ENCODE measurements at places on chromosomes 11 and 22.
A peak's percentile ranks its signal among the peaks of the same experiment; 100 is the strongest.

- DNase-seq: no peak
Observed at GRCh38 chr11:66366844-66367477, 4.6 kb downstream of the SLC29A2 start.

DNA sequence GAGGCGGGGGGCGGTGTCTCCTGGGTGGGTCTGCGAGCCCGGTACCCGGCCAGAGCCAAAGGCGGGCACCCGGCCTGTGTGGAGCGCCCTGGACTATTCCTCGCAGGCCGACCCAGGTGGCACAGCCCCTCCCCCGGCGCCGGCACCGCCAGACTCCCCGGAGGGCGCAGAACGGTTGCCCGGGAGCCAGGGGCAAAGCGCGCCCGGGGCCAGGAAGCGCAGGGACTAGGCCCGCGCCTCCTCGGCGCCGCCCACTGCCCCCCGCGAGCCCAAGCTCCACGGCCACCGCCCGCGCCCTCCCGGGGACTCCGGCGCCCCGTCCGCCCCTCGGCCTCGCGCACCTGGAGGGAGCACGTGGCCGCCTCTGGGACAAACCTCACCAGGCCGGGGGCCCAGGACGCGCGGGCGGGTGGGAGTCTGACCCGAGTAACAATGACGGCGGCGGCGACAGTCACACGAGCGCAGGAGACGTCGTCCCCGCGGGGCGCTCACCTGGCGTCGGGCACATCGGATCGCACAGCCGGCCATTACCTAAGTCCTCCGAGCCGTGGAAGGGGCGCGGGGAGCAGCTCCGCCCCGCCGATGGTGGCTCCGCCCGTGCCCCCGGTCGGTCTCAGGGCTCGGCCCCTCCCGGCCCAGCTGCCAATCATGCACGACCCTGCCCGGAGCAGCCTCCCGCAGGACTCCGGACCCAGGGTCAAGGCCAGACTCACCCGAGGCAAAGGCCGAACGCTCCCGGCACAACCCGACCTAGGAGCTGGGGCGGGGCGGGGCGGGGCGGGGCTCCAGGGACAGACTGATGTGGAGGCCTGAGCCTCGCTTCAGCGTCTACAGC lies 7.4 kb downstream of the PLXNB2 start:
- no peak for DNase-seq

DNA sequence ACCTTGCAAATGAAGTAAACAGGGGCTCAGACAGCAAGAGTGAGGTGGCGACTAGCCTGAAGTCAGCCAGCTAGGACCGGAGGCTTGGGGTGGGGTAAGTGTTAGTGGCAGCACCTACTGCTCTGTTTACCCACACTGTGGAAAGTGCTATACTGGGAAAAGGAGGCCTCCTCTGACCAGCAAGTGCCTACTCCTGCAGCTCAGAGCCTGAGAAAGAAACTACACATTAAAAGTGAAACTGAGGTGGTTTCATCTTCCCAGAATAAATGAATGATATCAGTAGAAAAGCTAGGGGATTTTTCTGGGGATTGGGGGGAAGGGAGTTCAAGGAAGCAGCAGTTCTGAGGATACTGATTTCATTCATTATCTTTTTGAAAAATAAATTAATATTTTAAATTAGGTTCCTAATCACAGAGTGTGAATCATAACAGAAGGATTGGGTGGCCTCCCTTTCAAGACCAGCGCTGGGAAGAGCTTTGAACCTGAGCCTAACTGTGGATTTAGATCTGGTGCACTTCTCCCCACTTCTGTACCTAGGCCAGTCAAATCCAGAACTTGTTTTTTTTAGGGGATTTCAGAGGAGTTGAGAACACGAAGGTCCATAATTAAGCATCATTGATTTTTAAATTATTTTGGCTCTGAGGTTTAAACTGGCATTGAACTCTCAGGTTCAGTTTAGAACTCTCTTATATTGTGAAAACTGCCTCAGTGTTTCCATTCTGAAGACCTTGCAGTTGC lies 48.1 kb upstream of the GRAMD1B start:
- no peak for DNase-seq

- DNase-seq: no peak
Observed at GRCh38 chr11:8034106-8034585, 46.9 kb upstream of the TUB start.

GRCh38 chr11:65485920-65486219 lies 13.0 kb upstream of the MALAT1 start:
- DNase-seq: no peak

DNA sequence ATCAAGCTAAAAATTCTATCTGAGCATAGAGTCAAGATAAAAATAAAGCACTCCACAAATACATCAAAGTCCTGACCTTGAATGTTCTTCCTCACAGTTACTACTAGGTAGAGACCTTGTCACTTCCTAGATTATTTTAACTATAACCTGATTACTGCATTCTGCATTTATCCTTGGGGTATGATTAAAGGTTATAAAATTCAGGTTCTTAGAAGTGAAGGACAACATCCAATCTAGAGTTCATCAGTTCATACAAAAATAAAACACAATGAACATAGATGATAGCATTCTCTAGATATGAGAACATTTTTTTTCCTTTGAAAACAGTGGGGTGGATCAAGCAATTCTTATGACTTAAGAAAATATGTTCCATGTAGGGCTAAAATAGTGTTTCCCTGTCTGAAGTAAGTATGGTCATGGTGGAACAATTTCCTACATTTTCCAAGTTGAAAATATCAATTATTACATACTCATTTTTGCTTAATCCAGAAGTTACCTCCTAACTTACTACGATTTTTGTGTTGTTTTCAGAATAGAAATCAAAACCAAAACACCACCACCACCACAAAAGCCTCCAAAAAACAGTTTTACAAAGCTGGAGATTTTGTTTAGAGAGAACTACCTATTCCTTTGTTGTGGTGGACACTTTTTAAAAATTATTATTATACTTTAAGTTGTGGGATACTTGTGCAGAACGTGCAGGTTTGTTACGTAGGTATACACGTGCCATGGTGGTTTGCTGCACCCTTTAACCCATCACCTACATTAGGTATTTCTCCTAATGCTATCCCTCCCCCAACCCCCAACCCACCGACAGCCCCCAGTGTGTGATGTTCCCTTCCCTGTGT lies 112.0 kb upstream of the DDI1 start:
- no peak for DNase-seq

GRCh38 chr11:10639350-10639749 lies 54.2 kb downstream of the IRAG1 start:
- DNase-seq: no peak

- DNase-seq: no peak
Observed at GRCh38 chr11:78054971-78055370, 8.7 kb upstream of the THRSP start.

DNA sequence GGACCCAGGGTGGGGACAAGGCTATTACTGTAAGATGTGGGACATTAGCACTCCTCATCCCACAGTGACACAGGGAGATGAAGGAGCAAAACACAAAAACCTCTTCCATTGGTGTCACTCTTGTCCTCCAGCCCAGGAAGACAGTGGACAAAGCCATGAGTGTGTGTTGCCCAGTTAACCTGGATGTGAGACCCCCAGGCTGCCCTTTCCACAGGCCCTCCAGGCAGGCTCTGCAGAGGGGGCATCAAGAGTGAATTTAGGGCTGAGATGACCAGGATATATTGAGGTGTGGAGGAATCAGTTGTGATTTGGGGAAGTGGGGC lies 111.3 kb downstream of the GGTLC2 start:
- no peak for DNase-seq

- DNase-seq: no peak
Observed at GRCh38 chr11:115247953-115248352, 256.3 kb downstream of the CADM1 start.

GRCh38 chr11:48669146-48669545 lies 180.6 kb downstream of the OR4A47 start:
- DNase-seq: no peak

- no peak for DNase-seq
Observed at GRCh38 chr22:19518635-19519034, 5.6 kb downstream of the CLDN5 start.

DNA sequence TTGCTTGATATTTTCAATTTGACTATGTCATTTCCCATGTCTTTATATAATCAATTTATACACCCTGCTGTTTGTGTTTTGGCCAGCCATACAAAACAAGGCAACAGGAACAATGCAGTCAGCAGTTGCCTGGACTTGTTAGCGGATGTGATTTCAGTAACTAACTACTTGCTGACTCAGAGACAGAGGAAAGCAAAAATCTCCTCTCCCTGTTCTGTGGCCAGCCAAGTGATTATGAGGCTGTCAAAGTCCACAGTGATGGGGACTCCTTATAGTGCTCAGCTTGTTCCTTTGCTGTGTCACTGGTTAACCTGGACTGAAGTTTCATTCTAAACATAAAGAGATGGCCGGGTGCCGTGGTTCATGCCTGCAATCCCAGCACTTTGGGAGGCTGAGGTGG lies 32.6 kb upstream of the APLP2 start:
- DNase-seq: no peak

GRCh38 chr11:112965656-112966055 lies 4.4 kb downstream of the NCAM1 start:
- DNase-seq: no peak

DNA sequence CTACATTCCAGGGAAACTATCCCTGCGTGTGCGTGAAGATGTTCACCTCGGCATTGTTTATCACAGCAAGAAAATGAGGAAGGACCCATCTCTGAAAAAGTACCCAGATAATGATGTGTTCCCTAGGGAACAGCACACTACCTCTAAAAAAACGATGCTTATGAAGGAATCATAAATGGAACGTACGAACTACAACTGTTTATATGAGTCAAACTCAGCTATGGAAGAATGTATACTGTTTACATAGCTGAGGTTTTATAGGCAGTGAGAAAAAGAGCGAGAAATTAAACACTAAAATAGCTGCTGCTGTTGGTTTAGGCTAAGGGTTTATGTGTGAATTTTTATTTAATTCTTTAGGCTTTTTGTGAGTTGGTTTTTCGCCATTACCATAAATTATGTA lies 48.9 kb downstream of the APOL1 start:
- no peak for DNase-seq

GRCh38 chr11:592501-592900 lies 16.2 kb downstream of the PHRF1 start:
- DNase-seq: no peak

DNA sequence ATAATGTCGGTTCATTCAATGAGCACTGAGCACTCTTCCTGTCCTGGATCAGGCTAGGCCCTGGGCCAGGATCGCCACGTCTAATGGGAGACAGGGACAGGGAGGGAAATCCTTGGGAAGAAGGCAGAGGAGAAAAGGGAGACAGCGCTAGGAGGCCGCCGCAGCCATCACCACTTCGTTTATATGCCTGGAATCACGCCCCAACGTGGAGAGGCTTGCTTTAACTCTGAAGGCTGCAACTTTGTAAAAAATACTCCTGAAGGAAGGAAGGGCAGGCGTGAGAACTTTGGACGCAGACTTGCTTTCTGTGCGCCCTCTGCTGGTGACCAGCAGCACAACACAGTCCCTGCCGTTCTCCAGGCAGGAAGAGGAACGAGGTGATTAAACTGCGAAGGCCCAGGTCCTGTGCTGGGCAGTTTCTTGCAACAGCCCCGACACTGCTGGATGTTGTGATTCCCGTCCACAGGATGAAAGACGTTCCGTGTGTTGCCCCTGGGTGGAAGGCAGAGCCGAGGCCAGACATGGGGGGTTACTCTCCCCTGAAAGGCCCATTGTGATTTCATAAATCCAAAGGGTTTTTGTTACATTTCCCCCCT lies 22.1 kb downstream of the RIBC2 start:
- peak; percentile 69 for DNase-seq

DNA sequence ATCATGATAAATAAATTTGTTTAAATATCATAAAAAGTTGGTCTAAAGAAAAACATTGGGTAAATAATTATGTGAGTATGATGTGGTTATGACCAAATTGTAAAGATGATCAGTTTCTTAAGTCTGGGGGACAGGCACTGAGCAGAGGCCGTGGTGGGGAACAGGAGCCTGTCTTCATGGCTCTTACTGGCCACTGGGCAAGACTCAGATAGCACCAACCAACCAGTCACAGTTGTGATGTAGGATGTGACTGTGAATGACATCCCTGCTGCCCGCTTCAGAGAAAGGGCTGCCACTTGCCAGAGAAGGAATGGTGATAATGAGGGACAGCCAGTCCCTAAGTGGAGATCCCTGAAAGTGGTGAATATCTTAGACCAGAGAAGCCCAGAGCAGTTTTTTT lies 7.0 kb downstream of the PTPRJ start:
- no peak for DNase-seq

- no peak for DNase-seq
Observed at GRCh38 chr11:12359761-12360160, 17.6 kb upstream of the PARVA start.

- DNase-seq: no peak
Observed at GRCh38 chr11:126547691-126548090, 192.2 kb downstream of the ST3GAL4 start.

- DNase-seq: no peak
Observed at GRCh38 chr11:128766591-128767081, 72.8 kb downstream of the FLI1 start.

DNA sequence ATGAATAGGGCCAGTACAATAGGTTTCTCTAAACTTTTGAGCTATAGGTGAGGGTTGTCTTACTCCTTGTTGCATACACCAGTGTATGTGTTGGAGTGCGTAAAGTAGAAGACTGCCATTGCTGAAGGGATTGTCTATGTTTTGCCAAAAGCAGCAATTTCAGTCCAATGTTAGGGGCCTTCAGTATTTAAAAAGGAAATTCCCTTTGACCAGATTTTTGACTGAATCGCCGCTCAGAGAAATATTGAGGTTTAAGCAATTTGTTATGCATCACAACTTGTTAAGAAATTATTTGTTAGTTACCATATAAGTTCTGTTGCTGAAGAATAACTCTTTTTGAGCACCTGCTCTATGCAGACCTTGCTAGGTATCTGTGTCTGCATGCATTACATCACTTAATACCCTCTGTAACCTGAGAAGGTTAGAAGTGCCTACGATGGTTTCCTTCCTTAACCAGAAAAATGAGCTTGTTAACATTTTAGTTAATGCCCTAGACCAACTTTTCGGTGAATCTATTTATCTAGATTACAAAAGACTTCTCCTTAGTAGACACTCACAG lies 33.9 kb downstream of the MMP20 start:
- no peak for DNase-seq

GRCh38 chr11:129592191-129592590 lies 216.5 kb downstream of the BARX2 start:
- DNase-seq: no peak

DNA sequence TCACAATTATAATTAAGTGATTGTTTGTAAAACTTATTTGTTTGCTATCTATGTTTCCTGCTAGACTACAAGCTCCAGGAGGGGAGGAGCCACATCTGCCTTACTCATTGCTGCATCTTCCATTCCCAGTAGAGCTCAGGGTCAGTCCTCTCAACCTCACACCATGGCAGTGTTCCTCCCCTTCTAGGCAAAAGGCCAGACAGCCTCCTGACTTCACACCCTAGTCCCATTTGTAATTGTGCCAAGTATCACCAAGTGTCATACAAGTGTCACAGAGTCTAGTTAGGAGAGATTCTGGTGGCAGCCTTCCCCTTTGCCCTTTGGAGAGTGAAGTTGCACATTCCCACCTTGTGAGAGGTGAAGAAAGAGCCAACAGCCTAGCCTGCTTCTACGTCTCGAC lies 490.4 kb downstream of the INSC start:
- DNase-seq: no peak

DNA sequence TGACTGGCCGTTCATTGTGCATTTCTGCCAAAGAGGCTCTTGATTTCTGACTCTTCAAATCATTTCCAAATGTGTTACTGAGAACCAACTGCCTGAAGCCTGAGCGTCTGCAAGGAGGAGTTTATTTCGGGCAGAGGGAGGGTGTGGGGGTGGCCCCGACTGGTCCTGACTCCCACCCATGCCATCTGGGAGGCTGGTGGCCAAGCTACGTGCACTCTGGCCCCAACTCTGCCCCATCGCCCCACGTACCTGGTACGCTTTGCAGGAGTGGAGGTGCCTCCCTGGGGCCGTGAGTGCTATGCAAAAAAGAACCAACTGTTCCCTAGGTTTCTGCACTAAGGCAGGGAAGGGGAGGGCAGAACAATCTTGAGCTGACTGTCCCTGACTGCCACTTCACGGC lies 846.8 kb downstream of the BRD1 start:
- DNase-seq: no peak

Measured in effector CD8-positive, alpha-beta T cell (primary cell).